ENCODE measurements at places on chromosomes 6 and 20.

- DNase-seq = no peak
Observed at GRCh38 chr6:130326496-130326895, 39.3 kb upstream of the TMEM200A start.

GRCh38 chr6:127102299-127102698, 16.2 kb upstream of the RSPO3 start:
- no peak for DNase-seq

DNA sequence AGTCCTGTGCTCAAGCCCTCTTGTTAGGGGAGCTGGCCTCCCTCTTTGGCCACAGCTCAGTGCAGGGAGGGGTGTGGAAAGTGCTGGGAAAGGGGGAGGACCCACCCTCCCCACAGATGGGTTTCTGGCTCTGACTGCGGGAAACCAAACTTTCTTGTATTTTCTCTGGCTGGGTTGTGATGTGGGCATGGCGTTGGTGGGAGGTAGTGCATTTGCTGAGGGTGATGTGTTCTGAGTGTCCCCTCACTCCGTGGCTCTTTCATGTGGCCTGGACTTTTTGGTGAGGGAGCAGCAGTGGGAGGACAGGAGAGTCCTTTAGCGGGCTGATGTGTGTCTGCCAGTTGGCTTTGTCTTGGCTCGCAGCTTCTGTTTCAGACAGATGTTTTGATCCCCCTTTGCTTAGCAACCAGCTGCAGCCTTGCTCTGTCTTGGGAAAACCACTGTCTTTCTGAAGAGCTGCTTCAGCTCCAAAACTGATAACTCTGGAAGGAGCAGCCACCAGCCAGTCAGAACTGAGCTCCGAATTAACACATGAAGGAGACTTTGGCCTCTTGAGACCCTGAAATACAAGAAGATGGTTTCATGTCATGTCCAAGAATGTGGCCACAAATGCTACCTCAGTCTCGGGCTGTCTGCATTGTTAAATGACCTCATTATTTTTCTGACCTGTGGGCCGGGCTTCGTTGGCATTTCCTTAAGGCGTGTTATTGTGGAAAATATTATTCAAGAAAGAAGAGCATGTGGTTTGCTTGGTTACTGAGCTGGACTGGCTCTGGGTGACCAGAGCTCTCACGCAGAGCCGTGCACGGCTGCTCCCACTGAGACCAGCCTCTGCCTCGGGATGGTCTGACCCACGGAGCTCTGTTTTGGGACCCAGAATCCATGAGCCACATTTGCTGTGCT, 21.5 kb downstream of the SYNJ2 start:
- DNase-seq = no peak

GRCh38 chr6:136696238-136696637, 96.0 kb downstream of the MAP3K5 start:
- no peak for DNase-seq

GRCh38 chr6:158895661-158896060, 76.5 kb upstream of the EZR start:
- no peak for DNase-seq

DNA sequence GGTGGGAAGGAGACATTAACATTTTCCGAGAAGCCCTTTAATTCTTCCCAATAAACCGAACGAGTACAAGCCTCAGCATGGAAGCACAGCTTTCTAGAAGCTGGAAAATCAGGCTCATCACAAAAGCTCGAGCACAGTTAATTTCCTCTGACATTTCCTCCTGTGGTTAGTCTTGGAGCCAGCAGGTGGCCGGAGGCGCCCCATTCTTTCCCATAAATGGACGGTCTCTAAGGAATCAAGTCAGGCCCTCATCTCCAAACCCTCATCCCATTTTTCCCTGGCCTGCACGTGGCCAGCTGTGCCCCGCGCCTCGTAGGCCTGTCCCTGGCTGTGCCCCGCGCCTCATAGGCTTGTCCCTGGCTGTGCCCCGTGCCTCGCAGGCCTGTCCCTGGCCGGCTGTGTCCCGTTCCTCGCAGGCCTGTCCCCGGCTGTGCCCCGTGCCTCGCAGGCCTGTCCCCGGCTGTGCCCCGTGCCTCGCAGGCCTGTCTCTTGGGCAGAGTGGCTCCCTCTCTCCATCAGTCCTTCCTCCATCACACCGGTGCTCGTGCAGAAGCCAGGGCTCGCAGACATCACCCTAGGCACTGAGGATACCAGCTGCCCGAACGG, 19.7 kb upstream of the NTSR1 start:
- no peak for DNase-seq

DNA sequence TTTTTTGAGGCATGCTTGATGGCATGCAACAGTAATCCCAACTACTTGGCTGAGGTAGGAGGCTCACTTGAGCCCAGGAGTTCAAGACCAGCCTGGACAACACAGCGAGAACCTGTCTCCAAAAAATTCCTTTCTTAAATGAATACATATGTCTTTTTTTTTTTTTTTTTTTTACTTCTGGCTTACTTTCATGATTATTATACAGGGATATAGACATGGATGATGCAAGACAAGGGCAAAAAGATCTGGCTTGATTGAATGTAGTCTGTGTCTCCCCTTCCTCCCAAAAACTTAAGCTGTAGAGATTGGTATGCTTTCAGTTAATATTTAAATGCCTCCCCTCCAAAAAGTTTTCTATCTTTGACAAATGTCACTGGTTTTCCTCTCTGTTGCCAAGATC, 7.6 kb downstream of the SNX3 start:
- no peak for DNase-seq

Data from T-helper 2 cell (primary cell).